ENCODE measurements at places on chromosomes 4 and X.
A peak's percentile ranks its signal among the peaks of the same experiment; 100 is the strongest.

- no peak for DNase-seq
Measured at GRCh38 chr4:113064244-113064643, 14.8 kb downstream of the ANK2 start.

- DNase-seq, result no peak
Measured at GRCh38 chrX:77167993-77168392, 279.2 kb upstream of the FGF16 start.

GRCh38 chrX:111169141-111169540, 73.2 kb downstream of the PAK3 start:
- DNase-seq, result no peak

DNA sequence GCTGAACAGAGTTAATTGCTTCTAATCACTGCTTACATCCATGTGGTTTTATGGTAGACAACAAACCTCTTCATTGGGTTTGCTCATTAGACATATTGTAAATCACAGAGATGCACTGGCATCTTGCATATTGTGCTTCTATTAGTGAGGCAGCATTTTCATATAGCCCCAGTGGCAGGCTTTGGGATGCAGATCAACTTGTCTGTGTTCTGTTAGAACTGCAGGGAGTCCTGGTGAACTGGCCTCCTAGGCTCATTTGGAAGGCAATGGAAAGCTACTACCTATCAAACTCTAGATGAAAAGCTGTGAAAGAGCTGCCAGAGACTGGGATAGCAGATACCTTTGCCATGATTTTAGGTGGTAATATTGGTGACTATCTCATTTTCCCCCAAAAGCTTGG, 108.8 kb downstream of the NAA11 start:
- DNase-seq, result no peak

GRCh38 chr4:88320224-88320779, 35.9 kb upstream of the PPM1K start:
- no peak for DNase-seq

- no peak for DNase-seq
Measured at GRCh38 chr4:2289311-2289954, 27.5 kb upstream of the MXD4 start.

DNA sequence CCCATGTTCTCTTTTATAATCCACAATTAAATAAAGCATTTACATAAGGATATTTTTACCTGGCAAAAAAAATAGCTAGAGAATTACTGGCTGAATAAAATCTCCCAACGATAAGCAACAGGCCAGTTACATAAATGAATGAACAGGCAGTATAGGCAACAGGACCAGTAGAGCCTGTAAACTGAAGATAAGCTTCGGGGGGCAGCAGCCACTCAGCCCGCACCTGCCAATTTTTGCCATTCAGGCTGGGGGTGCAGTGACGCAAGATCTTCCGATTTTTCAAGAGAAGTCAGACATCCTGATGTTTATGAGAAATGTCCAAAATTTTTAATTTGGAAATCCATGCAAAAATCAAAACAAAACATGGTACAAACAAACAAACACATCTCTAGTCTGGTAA, 49.0 kb upstream of the CDKN2AIP start:
- DNase-seq, result no peak

GRCh38 chr4:58070726-58071125, 960.5 kb upstream of the IGFBP7 start:
- no peak for DNase-seq

- DNase-seq, result no peak
Measured at GRCh38 chr4:141645611-141646340, 9.4 kb downstream of the IL15 start.

- no peak for DNase-seq
Measured at GRCh38 chrX:137482136-137482535, 83.8 kb upstream of the ZIC3 start.

DNA sequence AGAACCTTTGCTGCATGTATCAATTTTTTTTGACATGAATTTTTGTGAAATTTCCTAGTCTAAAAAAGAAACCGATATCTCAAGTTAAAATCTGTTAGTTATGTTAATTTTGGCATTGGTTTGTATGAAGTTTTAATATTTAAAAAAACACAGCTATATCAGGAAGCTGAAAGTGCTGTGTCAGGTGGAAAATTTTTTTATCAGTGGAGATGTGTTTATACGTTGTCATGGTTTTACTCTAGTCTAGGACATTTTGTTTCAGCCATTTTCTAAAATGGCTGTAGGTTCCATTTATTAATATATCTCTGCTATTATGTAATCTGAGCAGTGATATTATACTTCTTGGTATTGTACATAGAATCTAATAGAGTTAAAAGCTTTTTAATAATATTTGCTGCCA, 34.2 kb downstream of the OCRL start:
- no peak for DNase-seq

DNA sequence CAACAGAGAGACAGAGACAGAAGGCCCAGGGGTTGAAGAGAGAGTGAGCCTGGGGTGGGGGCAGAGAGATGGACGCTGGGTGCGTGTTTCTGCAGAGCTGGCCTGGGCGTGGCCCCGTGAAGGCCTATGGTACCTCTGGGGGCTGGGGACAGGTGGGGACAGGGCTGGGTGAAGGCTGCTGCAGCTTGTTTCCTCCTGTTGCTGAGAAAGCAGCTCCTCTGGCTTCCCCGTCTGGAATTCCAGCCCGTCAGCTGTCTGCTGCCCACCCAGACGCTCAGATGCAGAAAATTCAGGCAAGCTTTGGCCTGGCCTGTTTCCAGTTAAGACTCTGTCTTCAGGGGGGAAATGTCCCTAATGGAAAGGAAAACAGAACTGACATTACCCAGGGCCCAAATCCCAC, 76.8 kb upstream of the PSAPL1 start:
- no peak for DNase-seq

GRCh38 chrX:37796805-37797204, 16.9 kb downstream of the CYBB start:
- no peak for DNase-seq

- DNase-seq, result no peak
Measured at GRCh38 chr4:149291463-149291862, 524.2 kb downstream of the IQCM start.

DNA sequence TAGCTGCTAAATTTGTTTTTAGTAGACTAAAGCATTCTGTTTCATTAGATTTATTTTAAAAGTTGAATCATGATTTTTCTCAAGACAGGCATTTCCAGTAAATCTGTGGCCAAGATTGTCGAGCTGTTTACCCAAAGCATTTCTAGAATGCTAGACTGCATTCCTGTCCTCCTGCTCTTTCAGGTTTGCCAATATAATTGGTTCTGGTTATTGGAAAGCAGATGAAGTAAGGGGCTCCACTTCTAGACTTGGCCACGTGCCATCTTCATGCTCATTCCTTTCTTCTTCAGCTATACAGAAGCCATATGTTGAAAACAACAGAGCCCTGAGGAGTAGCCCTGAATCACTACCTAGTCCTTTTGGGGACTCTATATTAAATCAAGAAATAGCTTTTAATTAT, 62.5 kb downstream of the PGRMC2 start:
- no peak for DNase-seq

DNA sequence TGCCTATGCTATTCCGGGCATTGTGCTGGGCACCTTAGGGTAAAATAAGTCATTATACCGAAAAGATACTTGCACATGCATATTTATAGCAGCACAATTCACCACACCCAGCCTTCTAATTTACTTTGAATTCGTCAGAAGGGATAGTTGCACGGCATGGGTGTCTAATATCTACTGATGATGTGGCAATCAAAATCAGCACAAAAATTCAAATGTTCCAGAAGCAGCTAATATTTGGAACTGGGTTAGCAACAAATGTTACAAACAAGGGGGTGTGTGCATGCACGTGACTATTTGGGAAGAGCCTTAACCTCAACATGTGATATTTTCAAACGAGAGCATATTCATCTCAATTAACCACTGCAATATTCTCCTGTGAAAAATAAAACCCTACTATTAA, 79.7 kb upstream of the PRSS48 start:
- DNase-seq, result no peak

DNA sequence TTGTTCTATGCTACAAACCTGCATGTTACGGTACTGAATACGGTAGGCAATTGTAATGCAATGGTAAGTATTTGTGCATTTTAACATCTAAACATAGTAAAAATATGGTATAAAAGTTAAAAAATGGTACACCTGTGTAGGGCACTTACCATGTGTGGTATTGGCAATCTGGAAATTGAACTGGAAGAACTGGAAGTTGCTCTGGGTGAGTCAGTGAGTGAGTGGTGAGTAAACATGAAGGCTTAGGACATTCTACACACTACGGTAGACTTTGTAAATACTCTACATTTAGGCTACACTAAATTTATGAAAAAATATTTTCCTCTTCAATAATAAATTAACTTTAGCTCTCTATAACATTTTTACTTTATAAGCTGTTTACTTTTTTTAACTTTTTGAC, 78.9 kb downstream of the RRAGB start:
- DNase-seq, result no peak

- DNase-seq, result peak; percentile 49
Measured at GRCh38 chr4:82770607-82771006, 28.0 kb downstream of the SCD5 start.

GRCh38 chrX:155966876-155967275, 30.6 kb upstream of the IL9R start:
- DNase-seq, result no peak

- no peak for DNase-seq
Measured at GRCh38 chr4:142922720-142923119, 76.6 kb upstream of the INPP4B start.

DNA sequence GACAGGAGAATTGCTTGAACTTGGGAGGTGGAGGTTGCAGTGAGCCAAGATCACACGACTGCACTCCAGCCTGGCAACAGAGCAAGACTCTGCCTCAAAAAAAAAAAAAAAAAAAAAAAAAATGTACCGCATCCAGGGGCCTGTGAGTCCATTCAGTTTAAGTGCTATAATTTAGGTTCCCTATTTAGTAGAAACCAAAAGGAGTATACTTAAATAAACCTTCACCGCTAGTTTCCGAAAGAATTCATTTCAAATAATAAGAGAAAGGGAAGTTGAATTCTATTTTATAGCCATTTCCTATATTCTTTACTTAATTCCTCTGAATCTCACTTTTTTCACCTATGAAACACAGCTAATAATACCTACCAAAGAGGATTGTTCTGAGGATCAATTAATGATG, 20.8 kb upstream of the LRBA start:
- DNase-seq, result no peak

- no peak for DNase-seq
Measured at GRCh38 chr4:86831262-86832130, 17.7 kb downstream of the SLC10A6 start.

GRCh38 chrX:45743081-45743533, 542.4 kb upstream of the DIPK2B start:
- no peak for DNase-seq

DNA sequence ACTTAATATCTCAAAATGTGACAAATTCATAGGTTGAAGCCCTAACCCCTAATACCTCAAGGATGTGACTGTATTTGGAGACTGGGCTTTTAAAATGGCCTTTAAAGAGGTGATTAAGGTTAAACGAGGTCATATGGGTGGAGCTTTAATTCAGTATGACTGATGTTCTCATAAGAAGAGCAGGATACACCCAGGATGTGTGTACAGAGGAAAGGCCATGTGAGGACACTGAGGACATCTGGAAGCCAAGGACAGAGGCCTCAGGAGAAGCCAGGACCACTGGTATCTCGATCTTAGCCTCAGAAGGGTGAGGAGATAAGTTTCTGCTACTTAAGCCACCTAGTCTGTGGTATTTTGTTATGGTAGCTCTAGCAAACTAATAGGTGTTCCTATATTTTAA, 49.0 kb upstream of the SHISA3 start:
- DNase-seq, result no peak

DNA sequence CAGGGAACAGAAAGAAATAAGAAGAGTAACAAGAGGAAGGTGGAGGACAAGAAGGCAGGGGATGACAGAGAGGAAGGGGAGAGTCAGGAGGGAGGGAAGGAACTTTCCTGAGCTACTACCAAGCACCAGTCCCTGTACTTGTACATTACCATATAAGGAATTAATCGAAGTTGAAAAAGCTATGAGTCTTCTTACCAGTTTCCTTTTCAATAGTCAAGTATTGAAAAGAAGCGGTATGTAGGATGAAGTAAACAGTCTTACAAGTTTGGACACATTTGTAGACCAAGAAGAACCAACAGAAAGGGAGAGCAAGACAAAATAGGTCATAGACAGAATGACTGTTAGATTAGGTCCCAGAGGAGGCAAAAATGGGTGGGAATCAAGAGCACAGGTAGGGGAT, 629.7 kb upstream of the DIPK2B start:
- no peak for DNase-seq

GRCh38 chr4:111937368-111937767, 207.9 kb upstream of the FAM241A start:
- peak; percentile 1 for DNase-seq

- no peak for DNase-seq
Measured at GRCh38 chr4:57076646-57077045, 33.5 kb downstream of the IGFBP7 start.

- no peak for DNase-seq
Measured at GRCh38 chr4:26281881-26282280, 38.9 kb upstream of the RBPJ start.

GRCh38 chr4:185735866-185736400, 76.1 kb downstream of the SORBS2 start:
- DNase-seq, result no peak

DNA sequence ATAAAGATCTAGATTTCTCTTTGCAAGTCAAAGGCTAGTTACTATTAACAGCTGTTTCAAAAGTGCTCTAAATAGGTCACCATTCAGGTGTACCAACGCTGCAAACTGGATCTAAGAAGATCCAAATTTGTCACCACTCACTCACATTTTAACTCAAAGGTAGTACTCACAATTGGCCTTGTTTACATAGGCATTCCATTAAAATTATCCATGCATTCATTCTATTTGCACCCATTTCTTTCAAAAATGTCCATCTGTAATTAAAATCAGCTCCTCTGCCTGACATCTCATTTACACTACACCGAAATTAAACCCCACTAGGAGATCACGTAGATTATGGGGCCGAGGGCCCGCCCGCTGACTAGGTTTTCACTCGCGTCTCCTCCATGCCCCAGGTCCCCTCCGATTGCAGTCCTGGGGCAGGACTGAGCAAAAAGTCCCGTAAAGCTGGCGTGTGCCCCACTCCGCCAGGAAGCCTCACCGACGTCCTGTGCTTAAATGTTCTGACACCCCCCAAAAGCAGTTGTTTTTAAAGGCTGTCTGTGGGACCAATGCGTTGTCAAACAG, 1.3 kb upstream of the ING2 start:
- DNase-seq, result no peak

- DNase-seq, result no peak
Measured at GRCh38 chrX:104419211-104419610, 146.8 kb upstream of the IL1RAPL2 start.

- DNase-seq, result no peak
Measured at GRCh38 chr4:121776610-121777401, 11.8 kb upstream of the SMIM43 start.

GRCh38 chr4:169199184-169199583, 71.6 kb downstream of the SH3RF1 start:
- no peak for DNase-seq
